NCI-H2081 (cell line): ENCODE measurements at places on chromosomes 13 and 19.
A peak's percentile ranks its signal among the peaks of the same experiment; 100 is the strongest.

- DNase-seq: no peak
Measured at GRCh38 chr19:41837981-41838708, 6.3 kb downstream of the LYPD4 start.

- peak; percentile 85 for DNase-seq
Measured at GRCh38 chr13:94416454-94417080, 62.9 kb downstream of the DCT start.

DNA sequence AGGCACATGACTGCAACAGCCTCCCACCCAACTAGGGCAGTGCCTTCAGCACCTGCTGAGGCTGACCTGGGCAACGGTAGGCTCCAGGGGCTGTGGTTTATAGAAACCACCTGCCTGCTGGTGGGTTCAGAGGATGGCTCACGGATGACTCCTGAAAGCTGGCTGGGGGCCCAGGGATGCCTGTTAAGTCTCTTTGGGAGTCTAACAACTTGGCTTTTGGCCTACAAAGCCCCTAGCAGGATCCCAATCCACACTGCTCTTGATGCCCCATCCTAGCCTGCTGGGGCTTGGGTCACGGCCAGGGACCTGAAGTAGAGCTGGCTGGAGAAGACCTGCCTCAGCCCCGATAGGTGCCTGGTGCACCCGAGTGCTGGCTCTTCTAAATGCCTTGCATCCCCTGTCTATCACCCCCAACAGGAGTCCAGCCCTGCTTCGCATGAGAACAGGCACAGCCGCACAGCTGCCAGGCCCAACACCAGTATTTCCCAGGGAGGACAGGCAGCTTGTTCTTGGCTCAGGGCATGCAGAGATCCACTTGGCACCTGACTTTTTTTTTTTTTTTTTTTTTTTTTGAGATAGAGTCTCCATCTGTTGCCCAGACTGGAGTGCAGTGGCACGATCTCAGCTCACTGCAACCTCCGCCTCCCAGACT, 9.1 kb upstream of the EPHX3 start:
- DNase-seq: no peak

DNA sequence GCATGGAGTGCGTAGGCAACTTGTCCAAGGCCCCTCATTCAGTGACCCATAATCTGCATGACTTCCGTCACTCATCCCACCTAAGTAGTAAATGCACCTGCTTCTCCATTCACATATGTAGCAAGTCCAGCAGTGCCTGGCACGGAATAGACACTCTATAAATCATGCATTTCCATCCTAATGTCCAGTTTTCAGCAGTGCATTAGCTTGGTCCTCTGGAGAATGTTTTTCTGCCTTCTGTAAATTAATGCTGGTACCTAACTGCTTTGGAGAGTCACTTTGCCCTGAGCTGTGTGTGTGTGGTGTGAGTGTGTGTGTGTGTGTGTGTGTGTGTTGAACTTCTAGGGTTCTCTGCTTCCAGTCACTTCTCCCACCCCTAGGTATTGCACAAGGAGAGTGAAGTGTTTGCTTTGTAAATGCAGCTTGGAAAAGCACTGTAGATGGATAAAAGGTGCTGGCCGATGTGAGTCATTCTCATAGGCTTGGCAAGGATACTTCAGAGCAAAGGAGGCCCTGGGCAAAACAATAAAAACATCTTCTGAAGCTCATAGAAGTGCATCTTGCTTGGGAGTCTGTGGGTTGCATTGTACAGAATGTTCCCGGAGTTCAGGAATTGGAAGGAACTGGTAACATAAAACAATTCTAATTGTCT, 181.8 kb downstream of the KATNAL1 start:
- DNase-seq: no peak

DNA sequence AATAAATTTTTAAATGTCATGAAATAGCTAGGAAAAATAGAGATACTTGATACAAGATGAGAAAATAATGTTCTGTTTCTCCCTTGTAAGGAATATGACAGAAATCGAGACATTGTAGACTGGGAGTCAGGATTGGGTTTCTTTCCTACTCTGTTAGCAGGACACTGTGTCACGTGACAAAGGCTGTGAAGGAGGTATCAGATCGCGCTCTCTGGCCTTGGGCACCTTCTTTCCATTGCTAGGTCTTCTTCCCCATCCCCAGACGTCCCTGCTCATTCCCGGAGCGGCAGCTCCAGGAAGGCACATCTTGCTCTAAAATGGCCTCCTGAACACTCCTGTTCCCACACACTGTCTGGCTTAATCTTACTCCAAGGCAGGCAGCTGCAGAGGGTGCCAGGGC, 133.4 kb downstream of the TM9SF2 start:
- no peak for DNase-seq

DNA sequence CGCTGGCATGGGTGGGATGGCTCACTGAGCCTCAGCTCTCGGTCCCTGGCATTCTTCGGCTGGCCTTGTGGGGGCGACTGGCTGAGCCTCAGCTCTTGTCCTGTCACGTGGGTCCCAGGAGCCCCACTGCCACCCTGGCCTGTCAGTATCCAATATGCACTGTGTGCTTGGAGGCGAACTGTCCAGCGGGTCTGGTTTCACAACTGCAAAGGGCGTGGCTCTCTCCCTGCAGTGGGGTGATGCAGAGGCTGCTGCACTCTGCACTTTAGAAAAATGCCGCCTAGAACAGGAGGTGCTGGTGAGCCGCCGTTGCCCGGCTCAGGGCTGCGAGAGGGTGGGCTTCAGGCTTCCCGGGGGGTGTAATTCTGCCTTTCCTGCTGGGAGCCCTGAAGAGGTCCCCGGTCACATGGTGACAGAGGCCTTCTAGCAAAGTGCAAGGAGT, 17.0 kb upstream of the TMEM255B start:
- DNase-seq: no peak

GRCh38 chr13:33052506-33053280, 36.5 kb downstream of the KL start:
- no peak for DNase-seq
